Pancreas (tissue), 10 donors: ENCODE measurements at places on chromosomes 11 and 22.

- no peak for DNase-seq
These were observed 57.6 kb downstream of the NAV2 start for GRCh38 chr11:19770277-19770676.

DNA sequence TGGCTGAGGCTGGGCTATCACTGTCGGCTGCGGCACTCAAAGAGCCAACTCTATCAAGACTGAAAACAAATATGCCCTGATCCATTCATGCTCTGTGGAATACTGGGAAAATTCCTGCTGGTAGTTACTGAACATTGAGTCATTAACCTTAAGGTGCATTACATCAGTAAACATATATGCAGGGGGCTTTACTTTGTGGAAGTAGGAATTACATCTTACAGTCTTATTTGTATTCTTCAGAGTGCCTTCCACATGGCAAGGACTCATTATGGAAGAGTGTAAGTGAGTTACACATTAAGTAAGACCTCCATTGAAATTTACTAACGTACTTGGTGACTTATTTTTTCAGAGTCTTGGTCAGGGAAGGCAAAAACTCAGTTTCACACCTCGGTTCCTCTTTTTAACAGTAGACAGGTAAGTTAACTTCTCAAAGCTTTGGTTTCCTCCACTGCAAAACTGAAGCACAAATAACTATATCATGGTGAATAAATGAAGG lies 4.5 kb downstream of the OR5B21 start:
- no peak for DNase-seq

GRCh38 chr11:104090767-104091166 lies 54.3 kb downstream of the DDI1 start:
- DNase-seq = no peak

GRCh38 chr11:99693941-99694492 lies 673.3 kb downstream of the CNTN5 start:
- no peak for DNase-seq
